ENCODE measurements at places on chromosomes 4 and X.

- DNase-seq, result peak; percentile 59
These were observed at the start of gene ADGRG2 for GRCh38 chrX:19121898-19122640. ADGRG2 (minus strand) TSS chrX:19122468; CDS start chrX:19068834, 53,634 bp downstream.

DNA sequence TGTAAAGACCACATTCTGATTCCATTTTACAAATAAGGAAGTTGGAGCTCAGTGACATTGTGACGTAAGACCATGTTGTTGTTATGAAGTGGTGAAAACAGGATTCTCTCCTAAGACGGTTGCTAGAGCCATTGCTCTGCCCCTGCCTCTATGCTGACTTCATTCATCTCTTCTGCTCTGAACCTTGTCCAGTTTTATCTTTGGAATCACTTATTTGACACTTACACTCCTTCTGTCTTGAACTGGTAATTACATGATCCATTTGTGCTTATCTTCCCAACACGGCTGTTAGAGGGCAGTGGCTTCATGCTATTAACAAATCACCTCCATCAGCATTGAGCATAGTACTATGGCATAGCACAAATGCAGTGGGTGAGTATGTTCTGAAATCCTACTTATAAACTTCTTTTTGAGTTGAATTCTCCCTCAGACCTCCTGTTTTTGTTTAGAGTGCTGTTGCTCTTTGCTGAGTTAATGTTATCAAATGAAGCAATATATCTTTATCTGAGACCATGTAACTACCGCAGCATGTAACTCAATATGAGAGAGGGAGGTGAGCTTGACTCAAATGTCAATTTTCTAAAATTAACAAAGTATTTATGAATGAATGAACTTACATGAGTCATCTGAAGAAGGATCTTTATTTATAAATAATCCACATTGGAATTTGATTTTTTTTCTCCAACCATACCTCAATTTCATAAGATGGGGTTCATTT, 177.8 kb downstream of the RASL11B start:
- no peak for DNase-seq

DNA sequence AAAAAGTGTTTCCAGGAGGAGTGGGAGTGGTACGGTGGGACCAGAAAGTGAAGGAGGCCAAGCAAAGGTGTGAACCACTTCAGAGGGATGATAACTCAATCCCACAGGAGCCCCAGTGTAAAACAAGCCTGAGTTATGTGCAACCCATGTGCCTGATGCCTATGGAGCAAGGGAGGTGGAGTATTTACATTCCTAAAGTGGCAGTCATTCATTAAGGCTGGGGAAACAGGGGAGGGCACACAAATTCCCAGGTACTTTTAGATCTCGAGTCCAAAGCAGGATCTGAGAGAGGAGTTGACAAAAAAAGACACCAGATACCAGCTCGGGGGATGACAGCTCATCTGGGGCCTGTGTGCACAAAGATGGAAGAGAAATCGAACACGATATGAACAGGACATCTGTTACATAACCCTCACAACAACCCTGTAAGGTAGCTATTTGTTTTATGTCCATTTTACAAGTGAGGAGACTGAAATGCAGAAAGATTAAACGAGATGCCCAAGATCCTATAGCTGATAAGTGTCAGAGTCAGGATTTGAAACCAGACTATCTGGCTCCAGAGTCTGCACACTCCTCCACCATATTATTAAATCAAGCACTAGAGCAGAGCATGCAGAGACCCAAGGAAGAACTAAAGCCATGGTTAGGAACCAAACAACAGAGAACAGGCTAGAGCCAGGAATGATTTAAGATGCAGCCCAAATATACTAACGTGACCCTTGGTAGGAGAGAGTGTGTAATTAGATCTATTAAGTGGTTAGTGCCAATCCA, 91.9 kb upstream of the MAPK10 start:
- DNase-seq, result peak; percentile 39

- no peak for DNase-seq
These were observed 66.9 kb upstream of the MMAA start for GRCh38 chr4:145552181-145552822.

- no peak for DNase-seq
These were observed 503.0 kb downstream of the PDHA2 start for GRCh38 chr4:96342790-96343455.

DNA sequence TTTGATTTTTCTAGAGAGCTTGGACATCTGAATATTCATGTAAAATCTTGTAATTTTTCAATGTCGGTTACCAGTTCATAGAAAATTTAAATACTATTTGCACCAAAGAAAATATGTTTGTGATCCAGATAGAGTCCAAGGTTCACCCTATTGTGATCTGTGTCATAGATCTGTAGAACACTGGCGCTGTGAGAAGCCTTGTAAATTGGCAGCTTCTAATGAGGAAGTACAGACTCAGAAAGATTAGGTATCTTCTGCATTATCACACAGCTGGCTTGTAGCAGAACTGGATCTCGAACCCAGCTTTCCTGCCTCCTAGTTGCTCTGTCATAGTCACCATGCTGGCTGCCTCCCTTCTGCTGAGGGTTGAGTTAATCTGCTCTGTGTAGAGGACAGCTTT, 106.5 kb upstream of the PAK3 start:
- no peak for DNase-seq

GRCh38 chr4:170051402-170051801, 25.2 kb upstream of the MFAP3L start:
- DNase-seq, result no peak

- DNase-seq, result no peak
These were observed 218.0 kb downstream of the DCTD start for GRCh38 chr4:182699201-182699600.

GRCh38 chr4:42533042-42533441, 123.9 kb downstream of the ATP8A1 start:
- DNase-seq, result no peak

GRCh38 chr4:1310796-1311631, 21.3 kb downstream of the MAEA start:
- no peak for DNase-seq

DNA sequence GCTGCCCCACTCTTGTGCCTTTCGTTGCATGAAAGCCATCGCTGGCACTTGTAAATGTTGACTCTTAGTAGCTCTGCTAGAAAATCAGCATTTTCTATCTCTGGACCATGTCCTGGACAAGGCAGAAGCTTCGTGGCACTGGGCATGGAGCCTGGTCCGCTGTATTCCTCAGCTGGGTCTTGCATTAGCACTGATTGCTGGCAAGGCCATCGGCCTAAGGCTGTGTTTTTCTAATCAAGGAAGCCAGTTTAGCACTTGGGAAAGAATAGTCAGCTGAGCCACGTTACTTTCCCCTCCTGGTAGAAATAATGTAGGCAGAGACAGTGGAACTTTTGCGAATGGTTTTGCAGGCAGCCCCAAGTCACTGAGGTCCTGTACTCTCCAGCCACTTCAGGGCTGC, 180.2 kb upstream of the EOLA2 start:
- DNase-seq, result no peak

DNA sequence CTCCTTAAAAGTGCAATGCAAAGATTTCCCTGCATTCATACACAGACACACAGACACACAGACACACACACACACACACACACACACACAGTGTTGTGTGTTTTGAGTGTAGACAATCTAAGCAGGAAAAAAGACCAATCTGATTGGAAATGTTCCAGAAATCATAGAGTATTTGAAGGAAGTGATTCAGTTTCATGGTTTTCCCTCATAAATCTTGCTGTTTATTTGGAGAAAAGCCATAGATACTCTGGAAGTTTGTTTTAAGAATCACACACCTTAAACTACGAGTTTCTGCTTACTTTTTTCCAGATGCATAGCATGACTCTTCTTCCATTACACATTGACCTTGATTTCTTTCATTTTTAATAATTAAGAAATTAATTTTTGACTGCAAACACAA, 298.5 kb upstream of the BMP3 start:
- no peak for DNase-seq

GRCh38 chr4:173370130-173370476, 651 bp upstream of the SAP30 start:
- DNase-seq, result peak; percentile 29

- DNase-seq, result no peak
These were observed 212.7 kb upstream of the TBL1X start for GRCh38 chrX:9252182-9252581.

- DNase-seq, result no peak
These were observed 1.1 kb downstream of the PLAC8 start for GRCh38 chr4:83113429-83113786.

DNA sequence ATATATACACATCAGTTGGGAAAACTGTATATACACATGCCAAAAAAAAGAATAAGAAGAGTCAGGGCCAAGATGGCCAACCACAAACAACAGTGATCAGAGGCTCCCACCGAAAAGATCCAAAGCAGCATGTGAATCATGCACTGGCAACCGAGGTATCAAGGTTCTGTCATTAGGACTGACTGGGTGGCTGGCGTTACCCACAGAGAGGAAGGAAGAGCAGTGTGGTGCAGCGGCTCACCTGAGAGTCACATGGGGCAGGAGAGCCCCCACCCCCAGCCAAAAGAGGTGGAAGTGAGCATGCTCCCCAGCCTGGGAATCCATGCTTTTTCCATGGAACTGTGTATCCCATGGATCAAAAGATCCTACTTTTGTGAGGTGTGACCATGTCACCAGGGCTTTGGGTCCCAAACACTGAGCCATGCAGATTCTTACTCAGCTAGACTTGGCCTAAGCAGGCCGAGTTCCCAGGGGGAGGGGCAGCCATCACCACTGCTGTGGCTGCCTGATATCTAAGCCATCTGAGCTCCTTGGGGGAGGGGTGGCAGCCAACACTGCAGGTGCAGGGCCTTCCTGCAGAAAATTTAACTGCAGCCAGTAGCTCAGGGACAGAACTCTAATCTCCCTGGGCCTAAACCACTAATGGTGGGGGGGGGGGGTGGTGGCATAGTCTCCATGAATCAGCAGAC, 52.8 kb downstream of the P2RY10 start:
- DNase-seq, result no peak

- no peak for DNase-seq
These were observed 2.5 kb upstream of the GABRA2 start for GRCh38 chr4:46392421-46392820.

DNA sequence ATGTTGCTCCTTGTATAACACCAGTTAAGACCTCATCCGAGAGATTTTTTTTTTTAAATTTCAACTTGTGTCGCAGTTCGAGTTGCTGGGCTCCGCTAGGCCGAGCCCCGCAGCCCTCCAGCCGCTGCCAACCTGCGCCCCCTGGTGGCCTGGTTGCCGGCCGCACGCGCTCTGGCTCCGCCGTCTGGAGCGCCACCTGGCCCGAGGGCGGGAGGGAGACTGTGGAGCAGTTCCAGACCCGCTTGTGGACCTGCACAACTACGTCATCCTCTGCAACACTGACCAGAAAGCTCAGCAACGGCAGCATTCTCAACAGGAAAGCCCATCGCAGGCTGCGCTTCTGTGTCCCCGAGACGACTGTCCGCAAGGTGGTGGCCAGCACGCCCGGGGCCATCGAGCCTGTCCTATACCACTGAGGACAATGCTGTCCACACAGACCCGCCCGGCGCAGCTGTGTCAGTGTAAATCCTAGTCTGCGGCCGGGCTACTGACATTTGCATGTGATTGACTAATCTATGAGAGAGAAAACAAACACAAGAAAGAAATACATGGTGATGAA, 39.1 kb downstream of the ARL9 start:
- DNase-seq, result peak; percentile 93

Data from GM03348 (cell line).